ENCODE measurements at places on chromosomes 1 and 21.

GRCh38 chr1:54995835-54996234 lies 2.9 kb upstream of the BSND start:
- no peak for DNase-seq

DNA sequence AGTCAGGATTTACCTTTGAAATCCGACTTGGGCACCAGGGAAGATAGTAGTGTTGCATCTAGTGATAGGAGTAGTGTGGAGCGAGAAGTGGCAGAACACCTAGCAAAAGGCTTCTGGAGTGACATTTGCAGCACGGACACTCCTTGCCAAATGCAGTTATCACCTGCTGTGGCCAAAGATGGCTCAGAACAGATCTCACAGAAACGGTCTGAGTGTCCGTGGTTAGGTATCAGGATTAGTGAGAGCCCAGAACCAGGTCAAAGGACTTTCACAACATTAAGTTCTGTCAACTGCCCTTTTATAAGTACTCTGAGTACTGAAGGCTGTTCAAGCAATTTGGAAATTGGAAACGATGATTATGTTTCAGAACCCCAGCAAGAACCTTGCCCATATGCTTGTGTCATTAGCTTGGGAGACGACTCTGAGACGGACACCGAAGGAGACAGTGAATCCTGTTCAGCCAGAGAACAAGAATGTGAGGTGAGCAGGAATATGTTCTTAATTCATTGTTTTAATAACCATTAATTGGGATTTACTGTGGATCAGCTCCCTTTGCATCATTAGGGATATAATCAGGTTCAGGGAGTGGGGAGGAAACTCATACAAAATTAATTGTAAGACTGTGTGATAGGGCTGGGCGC lies 28.3 kb downstream of the BACH1 start:
- no peak for DNase-seq

DNA sequence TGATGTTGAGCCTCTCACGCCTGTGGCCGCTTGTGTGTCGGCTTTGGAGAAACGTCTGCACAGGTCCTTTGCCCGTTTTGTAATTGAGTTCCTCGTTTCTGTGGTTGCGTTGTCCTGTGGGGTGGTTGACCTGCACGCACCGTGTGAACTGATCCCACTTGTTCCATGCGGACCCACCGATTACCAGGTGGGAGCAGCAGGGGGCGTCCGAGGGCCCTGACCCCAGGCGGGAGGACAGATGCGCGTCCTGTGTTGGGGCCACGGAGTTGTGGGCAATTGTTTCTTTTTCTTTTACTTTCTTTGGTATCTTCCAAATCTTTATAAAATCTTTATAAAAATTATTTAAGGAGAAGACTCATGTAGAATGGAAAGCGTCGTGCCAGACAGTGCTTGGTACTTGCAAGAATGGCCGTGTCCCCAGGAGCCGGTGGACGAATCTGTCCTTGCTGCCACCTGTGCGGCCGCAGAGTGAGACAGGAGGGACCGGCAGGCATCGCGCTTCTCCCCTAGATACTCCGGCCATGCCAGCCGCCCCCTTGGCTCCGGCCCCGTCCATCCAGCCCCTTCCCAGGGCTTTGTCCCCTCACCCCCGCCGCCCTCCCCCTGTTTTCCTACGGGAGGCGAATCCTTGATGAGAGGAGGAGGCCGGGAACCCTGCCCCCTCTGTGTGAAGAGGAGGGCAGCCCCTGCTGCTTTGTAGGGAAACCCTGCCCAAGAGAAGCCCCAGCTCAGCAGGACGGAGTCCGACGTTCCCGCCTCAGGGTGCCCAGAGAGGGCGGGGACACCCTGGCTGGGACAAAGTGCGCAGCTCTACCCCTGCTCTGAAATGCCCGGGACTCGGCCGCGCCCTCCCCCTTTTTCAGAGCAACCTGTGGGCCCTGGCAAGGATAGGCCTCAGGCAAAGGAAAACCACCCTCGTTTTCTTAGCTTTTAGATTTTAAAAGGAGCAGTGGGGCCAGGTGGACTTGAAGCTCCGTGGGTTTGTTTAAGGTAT lies 41.7 kb downstream of the PRKCZ start:
- DNase-seq = no peak

GRCh38 chr1:7991504-7992440 lies 30.3 kb downstream of the PARK7 start:
- no peak for DNase-seq

DNA sequence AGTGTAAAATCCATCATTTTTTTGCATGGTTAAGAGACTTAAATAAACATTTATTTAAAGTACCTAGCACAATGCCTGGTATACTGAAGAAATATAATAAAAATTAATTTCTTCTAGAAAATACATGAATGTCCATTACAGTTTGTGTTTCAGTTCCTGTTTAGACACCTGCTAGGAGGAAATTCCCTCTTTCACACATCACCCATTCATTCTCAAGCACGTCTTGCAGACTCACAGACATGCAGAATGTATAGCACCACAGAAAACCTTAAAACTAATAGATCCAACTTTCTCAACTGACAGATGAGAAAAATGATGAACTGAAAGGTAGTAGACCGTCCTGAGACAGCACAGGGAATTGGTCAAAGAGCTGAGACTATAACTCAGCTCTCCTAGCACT lies 172.2 kb upstream of the C8B start:
- DNase-seq = no peak

DNA sequence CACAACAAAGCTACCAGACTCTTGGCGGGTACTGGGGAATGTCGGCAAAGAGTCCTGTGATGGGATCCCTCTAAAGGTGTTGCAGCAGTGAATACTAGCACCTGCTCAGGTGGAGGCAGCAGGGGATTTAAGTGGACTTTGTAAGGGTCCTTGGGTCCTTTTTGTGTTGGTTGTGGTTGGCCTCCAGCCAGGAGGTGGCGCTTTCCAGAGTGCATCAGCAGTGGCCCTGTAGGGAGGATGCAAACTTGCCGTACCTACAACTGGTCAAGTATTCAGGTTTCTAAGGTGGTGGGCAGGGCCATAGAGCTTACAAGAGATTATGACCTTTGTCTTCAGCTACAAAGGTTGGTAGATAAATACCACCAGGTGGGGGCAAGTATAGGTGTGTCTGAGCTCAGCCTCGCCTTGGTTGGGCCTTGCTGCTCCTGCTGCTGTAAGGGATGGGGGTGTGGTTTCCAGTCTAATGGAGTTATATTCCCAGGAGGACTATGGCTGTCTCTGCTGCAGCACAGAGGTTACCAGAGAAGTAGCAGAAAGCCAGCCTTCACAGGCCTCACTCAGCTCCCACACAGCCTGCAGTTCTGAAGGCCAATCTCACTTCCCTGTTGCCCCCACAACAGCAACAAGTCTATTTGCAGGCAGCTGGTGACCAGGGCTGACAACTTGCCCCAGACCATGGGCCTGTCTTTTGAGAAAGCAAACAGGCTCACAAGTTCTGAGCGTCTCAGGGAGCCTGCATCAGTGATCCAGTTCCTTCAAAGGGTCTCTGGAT lies 7.3 kb downstream of the OR2M5 start:
- no peak for DNase-seq

- no peak for DNase-seq
These were observed 230.7 kb downstream of the RPS6KC1 start for GRCh38 chr1:213281640-213282301.

GRCh38 chr21:46561445-46562090 lies 43.3 kb downstream of the S100B start:
- DNase-seq = peak; percentile 3

GRCh38 chr1:152107031-152107983 lies 7.9 kb downstream of the TCHH start:
- DNase-seq = no peak

GRCh38 chr1:217141711-217142110 lies 418.5 kb upstream of the ESRRG start:
- DNase-seq = no peak

DNA sequence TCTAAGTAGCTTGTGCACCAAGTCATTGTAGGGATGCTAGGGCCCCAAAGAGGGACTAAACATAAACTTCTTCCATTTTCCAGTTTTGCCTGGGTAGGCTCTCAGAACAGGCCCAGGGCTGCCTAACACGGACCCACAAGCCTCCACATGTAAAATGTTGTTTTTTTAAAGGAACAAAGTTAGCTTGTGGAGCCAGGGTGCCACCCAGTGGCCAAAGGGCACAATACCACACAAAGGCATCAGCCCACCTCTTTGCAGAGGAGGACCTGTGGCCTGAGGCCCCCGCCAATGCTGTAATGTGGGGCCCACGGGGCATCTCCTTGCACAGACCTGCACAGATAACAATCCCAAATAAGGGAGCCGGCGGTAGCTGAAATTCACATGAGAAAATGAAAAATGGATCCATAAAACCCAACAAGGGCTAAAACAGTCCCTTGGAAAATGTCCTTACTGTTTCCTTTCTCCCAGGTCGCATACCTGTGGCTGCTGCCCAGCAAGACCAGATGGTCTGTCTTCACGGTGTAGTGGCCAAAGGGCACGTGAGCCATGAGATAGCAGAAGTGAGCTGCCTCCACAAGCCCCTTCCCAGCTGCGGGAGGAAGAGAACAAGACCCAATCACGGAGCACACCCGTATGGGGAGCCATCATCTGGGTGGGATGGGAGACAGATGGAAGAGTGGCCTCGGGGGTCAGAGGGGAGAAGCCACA lies 23.8 kb downstream of the SEC16B start:
- peak; percentile 50 for DNase-seq

GRCh38 chr1:167762061-167762746 lies 40.4 kb downstream of the MPZL1 start:
- no peak for DNase-seq

GRCh38 chr1:119394085-119394484 lies 20.9 kb upstream of the HSD3B2 start:
- no peak for DNase-seq

DNA sequence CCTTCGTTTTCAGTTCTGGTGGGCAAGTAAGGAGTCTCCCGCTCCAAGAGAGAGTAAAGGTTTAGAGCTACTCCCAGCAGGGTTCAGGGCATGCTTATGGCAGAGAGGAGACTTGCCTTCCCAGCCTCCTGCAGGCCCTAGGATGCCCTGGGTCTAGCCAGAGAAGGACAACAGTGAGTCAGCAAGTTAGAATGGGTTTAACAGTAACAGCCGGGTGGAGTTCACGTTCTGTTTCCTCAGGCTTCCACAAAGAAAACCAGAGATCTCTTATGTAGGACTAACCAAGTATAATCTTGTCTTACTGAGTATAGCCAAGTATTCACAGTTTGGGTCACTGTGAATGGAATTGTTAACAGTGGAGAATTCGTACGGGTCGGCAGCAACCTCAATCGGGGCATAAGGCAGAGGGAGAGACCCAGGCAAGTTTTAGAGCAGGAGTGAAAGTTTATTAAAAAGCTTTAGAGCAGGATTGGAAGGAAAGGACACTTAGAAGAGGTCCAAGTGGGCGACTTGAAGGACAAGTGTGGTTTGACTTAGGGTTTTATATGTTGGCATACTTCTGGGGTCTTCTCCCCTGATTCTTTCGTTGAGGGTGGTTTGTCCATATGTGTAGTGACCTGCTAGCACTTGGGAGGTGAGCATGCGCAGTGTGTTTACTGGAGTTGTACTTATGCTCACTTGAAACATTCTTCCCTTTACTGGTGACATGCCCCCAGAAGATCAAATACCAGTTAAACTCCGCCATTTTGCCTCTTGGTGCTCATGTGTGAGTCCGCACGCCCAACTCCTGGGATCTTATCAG lies 4.5 kb downstream of the OVAAL start:
- DNase-seq = no peak

DNA sequence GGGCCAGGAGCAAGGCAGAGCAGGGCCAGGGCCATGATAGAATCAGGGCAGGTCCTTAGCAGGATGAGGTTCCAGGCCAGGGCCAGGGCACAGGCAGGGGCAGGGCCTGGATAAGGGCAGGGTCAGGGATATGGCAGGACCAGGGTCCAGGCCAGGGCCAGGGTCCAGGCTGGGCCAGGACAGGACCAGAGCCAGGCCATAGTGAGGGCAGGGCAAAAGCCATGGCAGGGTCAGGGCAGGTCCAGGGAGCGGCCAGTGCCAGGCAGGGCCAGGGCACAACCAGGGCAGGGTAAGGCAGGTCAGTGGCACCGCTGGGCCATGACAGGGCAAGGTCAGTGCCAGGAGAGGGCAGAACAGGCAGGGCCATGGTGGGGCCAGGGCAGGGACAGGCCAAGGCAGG lies 152.2 kb downstream of the LIPI start:
- no peak for DNase-seq

GRCh38 chr21:33362044-33362555 lies 37.3 kb downstream of the IFNAR1 start:
- DNase-seq = no peak

DNA sequence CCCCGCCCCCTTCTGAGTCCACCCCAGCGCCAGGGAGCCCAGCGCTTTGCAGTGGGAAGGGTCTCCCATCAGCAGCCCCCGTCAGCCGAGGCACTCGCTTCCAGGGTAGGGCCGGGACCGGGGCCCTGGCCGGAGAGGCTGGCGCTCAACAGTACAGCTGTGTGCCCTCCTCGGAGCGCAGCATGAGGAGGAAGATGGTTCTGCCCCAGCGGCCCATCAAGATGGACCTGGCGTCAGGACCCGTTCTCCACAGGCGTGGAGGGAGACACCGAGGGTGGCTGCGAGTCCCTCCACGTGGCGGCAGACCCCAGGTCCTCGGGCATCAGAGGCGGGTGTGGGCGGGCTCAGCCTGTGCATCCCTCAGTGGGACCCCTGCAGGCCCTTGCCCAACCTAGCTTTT lies 54.3 kb downstream of the MORN1 start:
- no peak for DNase-seq

DNA sequence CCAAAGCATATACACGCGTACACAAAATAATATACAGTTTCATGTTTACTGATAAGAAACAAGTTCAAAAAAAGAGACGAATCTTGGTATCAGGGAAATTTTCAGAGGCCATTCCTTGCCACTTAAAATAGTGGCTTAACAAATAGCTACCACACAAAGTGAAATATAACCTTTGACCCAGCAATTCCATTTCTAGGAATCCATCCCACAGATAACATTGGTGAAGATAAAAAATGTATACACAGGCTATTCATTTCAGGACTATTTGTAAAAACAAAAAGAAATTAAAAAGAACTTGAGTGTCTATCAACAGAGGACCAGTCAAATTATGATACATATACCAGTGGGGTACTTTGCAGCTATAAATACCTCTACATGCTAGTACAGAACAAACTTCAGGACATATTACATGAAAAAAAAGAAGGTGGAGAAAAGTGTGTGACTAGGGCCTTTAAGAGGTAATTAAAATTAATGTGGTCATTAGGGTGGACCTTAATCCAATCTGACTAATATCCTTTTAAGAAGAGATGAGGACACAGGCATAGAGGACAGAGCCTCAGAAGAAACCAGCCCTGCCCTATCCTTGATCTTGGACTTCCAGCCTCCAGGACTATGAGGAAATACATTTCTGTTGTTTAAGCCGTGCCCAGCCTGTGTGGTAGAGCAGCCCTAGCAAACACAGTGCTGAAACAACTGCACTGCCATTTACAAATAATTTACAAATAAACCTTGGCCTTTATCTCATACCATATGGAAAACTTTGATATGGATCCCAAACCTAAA lies 7.8 kb downstream of the UBE2G2 start:
- no peak for DNase-seq

DNA sequence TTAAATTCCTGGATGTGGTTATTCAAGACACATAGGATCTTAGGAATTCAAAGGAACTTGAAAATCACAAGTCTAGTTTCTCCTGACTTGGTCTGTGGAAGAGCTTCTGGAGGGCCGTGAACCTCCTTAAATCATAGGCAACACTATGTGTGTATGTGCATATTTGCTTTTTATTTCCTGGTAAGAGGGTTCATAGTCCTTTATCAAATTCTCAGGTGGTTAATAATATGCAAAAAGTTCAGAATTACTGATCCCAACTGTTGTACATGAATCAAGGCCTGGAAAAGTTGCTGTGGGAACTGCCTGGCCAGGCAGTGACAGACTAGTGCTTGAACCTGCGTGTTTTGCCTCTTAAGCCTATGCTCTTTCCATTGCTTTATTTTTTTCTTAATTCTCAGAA lies 12.9 kb downstream of the MTR start:
- DNase-seq = no peak

- DNase-seq = no peak
These were observed 5.1 kb downstream of the ZNF683 start for GRCh38 chr1:26367441-26367840.

Measured in D721Med (cell line).